ENCODE measurements at places on chromosomes 6 and 20.
A peak's percentile ranks its signal among the peaks of the same experiment; 100 is the strongest.

- no peaks in the 10 kb centered on the region for H3K36me3 ChIP-seq
- DNase-seq, result no peak
- no peak overlapping the region for H3K27ac ChIP-seq
- no peak overlapping the region for H3K4me3 ChIP-seq
- H3K27me3 ChIP-seq, result no peaks in the 10 kb centered on the region
These were observed 67.8 kb upstream of the SASH1 start for GRCh38 chr6:148274809-148275208.

- DNase-seq, result no peak
- no peaks in the 10 kb centered on the region for H3K36me3 ChIP-seq
- no peak overlapping the region for H3K27ac ChIP-seq
- H3K27me3 ChIP-seq, result no peaks in the 10 kb centered on the region
These were observed 24.8 kb downstream of the CDH22 start for GRCh38 chr20:46283426-46284039.

- no peak for DNase-seq
- peak overlapping the region; percentile 81 for H3K4me3 ChIP-seq
- peak overlapping the region; percentile 83 for H3K27ac ChIP-seq
- no peaks in the 10 kb centered on the region for H3K36me3 ChIP-seq
- H3K4me1 ChIP-seq, result peaks cover 29% of the 10 kb centered on the region
- H3K27me3 ChIP-seq, result no peaks in the 10 kb centered on the region
These were observed 2.0 kb upstream of the TAF4 start for GRCh38 chr20:62067547-62068260.

GRCh38 chr6:14882394-14883026 is 363.4 kb upstream of the JARID2 start:
- H3K36me3 ChIP-seq, result no peaks in the 10 kb centered on the region
- H3K4me3 ChIP-seq, result no peak overlapping the region
- H3K27me3 ChIP-seq, result no peaks in the 10 kb centered on the region

- H3K27ac ChIP-seq, result no peak overlapping the region
- H3K27me3 ChIP-seq, result no peaks in the 10 kb centered on the region
- H3K36me3 ChIP-seq, result no peaks in the 10 kb centered on the region
- no peak for DNase-seq
These were observed 67.6 kb upstream of the MPC1 start for GRCh38 chr6:166450167-166450873.
